Progenitor cell of endocrine pancreas (in vitro differentiated cells): ENCODE measurements at places on chromosomes 7 and 10.

GRCh38 chr10:103547391-103547946 lies 54.0 kb downstream of the NEURL1 start:
- DNase-seq, result no peak

GRCh38 chr7:151710121-151710640 lies 166.7 kb downstream of the PRKAG2 start:
- DNase-seq, result no peak

GRCh38 chr10:77001206-77001605 lies 636.4 kb downstream of the KCNMA1 start:
- DNase-seq, result no peak

GRCh38 chr7:22564511-22565045 lies 64.6 kb upstream of the STEAP1B start:
- DNase-seq, result no peak

GRCh38 chr10:104351061-104351702 lies 2.5 kb upstream of the CFAP58 start:
- DNase-seq, result no peak

- DNase-seq, result no peak
Observed at GRCh38 chr7:91512958-91513357, 248.7 kb downstream of the FZD1 start.
